H7 (cell line): ENCODE measurements at places on chromosomes 3 and 15.

DNA sequence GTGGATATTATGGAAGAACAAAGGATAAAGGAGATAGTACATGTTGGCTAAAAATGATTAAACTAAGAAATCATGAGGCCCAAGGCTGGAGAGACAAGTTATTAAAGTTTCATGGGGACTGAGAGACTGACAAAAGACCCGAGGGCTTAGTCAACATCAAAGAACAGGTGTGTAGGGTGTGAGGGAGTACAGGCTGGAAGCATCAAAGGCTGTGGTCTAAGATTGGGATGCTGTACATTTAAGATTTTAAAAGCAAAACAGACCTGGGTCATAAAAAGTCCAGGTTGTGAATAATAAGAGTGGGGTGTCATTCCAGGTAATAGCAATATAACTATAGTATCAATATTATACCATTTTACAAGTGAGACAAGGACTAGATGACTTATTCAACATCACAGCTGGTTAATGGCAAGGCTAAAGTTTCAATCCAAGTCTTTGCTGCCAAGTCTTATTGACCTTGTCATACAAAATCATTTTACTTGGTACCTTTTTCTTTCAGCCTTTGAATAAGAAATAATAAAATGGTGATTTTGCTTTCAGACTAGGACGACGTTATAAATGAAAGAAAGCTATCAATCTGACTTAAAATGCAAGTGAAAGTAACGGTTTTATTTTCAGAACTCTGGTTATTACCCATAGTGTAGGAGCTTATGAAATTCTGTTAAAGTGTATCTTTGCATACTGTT lies 211.6 kb downstream of the TNIK start:
- DNase-seq, result no peak

GRCh38 chr3:193727089-193727488 lies 134.1 kb downstream of the OPA1 start:
- no peak for DNase-seq

GRCh38 chr3:5226783-5227182 lies 39.3 kb downstream of the EDEM1 start:
- DNase-seq, result no peak

GRCh38 chr3:104763007-104763406 lies 603.7 kb upstream of the ALCAM start:
- DNase-seq, result no peak
